ENCODE measurements at places on chromosomes 7 and 10.
A peak's percentile ranks its signal among the peaks of the same experiment; 100 is the strongest.

GRCh38 chr10:31134311-31134952, 102.8 kb upstream of the ZNF438 start:
- peak; percentile 72 for DNase-seq

GRCh38 chr10:48508791-48509772, 95.8 kb downstream of the ARHGAP22 start:
- DNase-seq = no peak

GRCh38 chr10:71083716-71083975, 128.7 kb upstream of the UNC5B start:
- no peak for DNase-seq

GRCh38 chr10:26372513-26373354, 65.4 kb upstream of the APBB1IP start:
- no peak for DNase-seq

- peak; percentile 40 for DNase-seq
These were observed 48.1 kb downstream of the INSYN2A start for GRCh38 chr10:127148066-127148932.

GRCh38 chr10:126921974-126922525, 16.8 kb downstream of the DOCK1 start:
- no peak for DNase-seq

DNA sequence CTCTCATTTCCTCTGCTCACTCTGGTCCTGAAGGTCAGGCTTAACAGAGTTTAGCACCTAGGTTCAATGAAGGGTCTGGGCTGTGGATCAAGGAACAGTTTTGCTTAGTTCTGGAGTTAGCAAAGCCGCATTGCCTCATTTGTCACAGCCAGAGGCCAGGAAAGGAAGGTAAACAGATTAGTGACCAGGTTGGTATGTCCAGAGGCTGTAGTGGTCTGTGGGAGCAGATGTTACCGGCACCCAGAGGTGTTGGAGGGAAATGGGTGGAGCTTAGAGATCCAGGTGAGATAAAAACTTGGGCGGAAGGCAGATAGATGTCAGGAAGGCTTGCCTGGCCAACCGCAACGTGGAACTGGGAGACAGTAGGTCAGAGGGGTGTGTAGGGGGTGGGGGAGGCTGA, 36.6 kb upstream of the ZMIZ2 start:
- DNase-seq = no peak

DNA sequence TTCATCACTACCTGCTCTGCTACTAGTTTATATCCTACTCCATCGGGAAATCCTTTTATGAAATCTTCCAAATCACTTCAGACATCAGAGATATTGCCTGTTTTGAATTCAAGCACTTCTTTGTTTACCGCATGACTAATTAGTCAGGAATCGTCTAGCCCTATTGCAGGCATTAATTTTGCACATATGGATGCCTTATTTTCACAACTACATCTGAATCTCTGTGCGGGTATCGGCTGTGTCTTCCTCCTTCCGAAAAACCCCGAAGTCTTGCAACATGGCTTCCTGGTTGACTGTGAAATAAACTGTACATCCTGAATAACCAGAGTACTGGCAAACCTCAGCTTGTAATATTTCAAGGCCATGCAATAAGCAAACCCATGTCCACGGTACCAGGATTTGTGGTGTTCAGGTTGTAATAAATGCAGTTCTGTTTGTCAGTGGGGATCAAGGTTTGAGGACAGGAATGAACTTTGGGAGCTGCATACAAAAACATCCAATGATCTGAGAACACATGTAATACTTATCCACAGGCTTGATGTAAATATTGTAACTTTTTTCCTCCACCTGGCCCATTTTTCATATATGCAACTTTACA, 642.1 kb downstream of the PARD3 start:
- DNase-seq = no peak

DNA sequence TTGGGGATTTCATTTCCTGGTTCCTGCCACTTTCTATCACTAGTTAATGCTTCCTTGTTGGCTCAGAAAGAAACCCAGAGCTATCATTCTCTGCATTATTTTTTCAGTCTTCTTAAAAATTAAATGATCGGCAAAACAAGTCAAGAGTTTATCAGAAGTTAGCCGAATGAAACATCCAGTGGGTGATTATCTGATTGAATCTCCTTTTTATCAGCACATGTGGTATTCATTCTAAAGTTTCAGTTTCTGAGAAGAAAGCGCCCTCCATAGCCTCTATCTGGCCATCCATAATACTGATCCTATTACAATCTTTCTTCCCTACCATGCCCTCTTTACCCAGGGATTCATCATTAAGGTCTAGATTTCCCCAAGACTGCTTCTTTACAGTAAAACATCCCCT, 71.8 kb downstream of the OSBPL3 start:
- no peak for DNase-seq

- no peak for DNase-seq
These were observed 5.2 kb downstream of the GRIFIN start for GRCh38 chr7:2471022-2471329.

DNA sequence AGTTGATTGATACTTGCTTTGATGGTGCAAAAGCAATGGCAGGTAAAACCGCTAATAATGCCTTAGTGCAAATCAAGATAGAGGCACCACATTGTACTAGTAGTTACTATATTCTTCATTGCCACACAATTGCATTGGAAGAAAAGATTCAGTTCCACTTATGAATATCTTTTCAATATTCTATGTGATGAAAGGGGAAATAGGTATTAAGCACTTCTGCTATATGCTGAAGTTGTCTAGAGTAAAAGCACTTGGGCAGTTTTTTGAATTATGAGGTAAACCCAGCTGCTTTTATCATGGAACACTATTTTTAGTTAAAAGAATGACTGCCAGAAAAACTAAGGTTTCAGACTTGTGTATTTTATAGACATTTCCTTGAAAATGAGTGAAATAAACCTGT, 15.5 kb downstream of the ENTPD7 start:
- no peak for DNase-seq

- no peak for DNase-seq
These were observed 7.9 kb upstream of the RALA start for GRCh38 chr7:39615350-39615975.

- DNase-seq = no peak
These were observed 63.1 kb downstream of the VWA2 start for GRCh38 chr10:114301951-114302710.

- DNase-seq = no peak
These were observed 402.6 kb downstream of the SORCS1 start for GRCh38 chr10:106761906-106762305.

DNA sequence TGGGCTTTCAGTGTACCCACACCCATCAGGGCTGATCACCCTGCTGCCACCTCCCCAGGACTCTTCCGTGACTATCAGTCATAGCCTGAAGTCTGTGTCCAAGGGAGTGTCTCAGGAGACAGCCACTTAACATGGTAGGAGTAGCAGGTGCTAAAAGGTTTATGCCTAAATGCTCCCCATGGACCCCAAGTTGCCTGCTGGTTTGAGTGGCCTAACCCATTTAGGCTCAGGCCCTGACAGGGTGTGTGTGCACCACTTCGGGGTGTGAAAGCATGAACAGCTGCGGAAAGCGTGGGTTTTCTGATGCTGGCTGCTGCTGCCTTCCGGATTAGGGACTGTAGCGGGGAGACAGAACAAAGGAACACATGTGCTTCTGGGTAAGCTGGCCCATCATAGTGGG, 93.2 kb upstream of the SAMD8 start:
- no peak for DNase-seq

GRCh38 chr7:103949374-103949773, 40.1 kb downstream of the RELN start:
- peak; percentile 0 for DNase-seq

DNA sequence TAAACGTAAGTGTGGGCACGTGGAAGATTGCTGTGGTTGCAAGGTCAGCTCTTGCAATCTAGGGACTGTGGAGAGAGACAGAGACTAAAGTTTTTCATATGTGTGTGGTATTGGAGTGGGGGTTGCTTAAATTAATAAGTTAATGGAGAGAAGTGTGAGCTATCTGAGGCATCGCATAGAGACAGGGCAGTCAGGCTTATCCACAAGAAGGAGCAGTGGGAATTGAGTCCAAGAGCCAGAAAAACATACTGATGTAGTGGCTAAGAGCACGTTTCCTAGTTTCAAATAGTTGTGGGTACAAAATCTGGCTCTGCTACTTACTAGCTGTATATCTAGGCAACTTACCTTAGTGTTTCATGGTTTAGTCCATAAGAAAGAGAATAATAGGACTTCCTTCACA, 65.8 kb downstream of the SORCS3 start:
- no peak for DNase-seq

- no peak for DNase-seq
These were observed 302.6 kb upstream of the LYZL1 start for GRCh38 chr10:28986117-28986792.

DNA sequence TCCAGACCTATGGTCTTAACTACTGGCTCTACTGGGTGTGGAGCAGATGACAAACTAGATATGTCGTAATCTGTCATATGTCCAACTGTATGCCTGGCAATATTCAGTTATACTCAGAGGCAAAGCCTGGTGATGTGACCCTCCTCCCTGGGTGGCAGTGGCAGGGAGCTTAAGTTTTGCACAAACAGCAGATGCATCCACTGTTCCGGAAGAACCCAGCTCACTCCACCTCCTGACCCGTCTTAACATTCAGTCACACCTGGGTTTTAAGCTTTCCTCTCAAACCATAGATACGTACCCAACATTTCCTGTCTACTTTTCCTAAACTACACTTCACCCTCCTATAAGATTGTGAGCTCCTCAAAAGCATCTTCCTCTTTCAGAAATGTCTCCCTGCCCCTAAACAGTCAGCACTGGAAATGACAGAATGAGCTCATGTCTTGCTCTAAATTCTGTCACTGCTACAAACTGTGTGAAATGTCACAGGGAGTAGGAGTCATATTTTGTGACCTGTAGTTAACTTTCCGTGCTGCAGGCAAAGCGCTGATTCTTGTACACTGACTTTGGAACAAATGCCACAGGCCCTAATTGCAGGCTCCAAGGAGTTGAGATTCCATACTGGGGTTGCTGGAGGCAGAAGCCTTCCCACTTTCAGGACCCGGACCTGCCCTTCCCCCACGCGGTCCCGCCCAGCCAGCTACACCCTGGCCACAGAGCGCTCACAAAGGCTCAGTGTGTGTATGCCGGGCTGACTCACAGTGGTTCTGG, 23.9 kb downstream of the SCD start:
- DNase-seq = peak; percentile 80

All from KBM-7 (cell line).